NCI-H2107 (cell line): ENCODE measurements at places on chromosomes 7 and 10.

DNA sequence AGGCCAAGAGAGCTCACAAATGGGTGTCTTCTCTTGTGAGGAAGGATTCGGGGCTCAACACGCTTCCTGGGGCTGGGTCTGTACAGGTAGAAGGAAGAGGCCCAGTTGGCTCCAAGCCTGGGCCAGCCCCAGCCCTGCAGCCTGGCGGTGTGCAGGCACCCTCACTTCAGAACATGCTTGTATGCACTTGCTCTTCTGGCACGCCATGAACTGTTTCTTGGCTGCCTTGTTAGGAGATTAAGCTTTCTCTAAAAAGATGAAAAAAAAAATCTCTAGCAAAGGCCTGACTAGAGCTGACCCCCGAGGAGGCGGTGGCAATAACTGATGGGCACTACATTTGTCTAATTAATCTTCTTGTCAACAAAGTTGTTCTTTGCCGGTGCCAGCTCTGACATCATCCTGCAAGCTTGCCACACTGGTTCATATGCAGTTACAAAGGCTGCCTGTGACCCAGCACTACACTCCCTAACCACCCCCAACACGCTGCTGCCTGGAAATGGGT is 94.7 kb downstream of the WDR11 start:
- DNase-seq: no peak

- DNase-seq: no peak
Observed at GRCh38 chr7:158782761-158783401, 46.4 kb downstream of the ESYT2 start.

DNA sequence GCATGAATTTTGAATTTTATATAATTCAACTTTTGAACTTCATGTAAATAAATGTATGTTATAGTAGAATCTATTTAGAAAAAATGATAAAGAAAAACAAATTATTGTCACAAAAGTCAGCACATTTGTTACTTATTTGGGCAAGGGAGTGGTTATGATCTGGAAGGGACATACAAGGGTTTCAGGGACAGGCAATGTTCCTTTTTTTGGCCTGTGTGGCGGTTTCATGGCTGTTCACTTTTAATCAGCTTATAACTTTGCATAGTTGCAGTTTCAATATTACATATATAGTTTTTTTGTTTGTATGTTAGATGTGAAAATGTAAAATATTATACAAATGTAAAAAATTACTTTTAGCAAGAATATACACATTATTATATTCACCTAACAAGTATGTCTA is 256.2 kb downstream of the PCLO start:
- DNase-seq: no peak

GRCh38 chr7:390761-391410 is 100.9 kb downstream of the FOXL3 start:
- no peak for DNase-seq

DNA sequence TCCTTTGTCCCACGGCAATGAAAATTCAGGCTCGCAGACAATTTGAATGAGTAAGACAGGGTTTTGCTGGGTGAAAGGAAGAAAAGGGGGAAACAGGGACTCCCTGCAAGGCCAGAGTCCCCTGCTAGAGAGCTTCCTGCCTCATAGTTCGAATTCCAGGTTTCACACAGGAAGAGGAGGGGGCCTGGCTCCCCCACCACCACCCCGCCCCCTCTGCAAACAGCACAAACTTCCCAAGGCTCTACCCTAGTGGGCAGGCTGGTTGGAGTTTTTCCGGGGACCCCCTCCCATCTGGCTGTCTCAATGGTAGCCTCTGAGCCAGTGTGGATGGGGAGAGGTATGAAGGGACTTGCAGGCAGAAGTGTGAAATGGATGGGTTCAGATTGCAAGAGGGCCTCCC is 57.4 kb upstream of the NEBL start:
- DNase-seq: no peak

GRCh38 chr10:34237898-34238455 is 577.1 kb downstream of the PARD3 start:
- no peak for DNase-seq
